T-helper 17 cell (primary cell): ENCODE measurements at places on chromosomes 6 and 20.

DNA sequence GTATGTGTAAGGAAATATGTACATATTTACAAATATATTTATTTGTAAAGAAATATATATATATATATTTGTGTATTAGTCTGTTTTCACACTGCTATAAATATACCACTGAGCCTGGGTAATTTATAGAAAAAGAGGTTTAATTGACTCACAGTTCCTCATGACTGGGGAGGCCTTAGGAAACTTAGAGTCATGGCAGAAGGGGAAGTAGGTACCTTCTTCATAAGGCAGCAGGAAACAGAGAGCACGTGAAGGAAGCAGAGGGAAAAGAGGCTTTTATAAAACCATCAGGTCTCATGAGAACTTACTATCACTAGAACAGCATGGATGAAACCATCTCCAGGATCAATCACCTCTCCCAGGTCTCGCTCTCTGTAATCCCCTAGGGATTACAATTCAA lies 644.5 kb upstream of the HS3ST5 start:
- no peak for DNase-seq

DNA sequence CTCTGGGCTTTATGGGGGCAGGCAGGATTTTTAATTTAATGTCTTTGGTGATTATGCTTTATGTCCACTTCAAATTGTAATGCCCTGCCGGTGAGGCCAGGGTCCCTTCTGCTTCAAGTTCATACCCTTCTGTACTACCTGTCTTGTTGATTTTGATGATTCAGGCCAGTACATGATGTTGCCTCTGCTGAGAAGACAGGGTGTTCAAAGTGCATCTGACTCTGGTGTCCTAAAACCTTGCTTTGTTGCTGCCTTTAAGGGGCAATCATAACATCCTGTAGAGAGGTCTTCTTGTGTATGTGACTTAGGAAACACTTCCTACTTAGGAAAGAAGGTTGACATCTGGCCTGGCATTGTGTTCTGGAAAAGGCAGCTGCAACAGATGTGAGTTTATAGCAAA lies 113.2 kb downstream of the TMEM170B start:
- no peak for DNase-seq

GRCh38 chr6:110201151-110201884 lies 21.1 kb downstream of the CDC40 start:
- no peak for DNase-seq

DNA sequence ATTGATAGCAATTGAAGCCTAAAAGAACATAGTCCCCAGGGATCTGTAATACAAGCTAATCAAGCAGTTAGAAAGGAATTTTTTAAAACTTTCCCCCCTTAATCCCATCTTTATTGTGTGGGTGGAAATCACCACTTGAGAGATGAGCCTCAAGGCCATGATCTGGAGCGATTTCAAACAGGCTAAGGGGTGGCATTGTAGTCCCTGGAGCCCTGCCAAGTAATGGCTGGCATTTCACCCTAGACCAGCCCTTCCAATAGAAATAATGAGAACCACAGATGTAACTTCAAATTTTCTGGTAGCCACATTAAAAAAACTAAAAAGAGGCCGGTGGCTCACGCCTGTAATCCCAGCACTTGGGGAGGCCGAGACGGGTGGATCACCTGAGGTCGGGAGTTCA lies 46.9 kb downstream of the PRDM1 start:
- no peak for DNase-seq

- no peak for DNase-seq
These were observed 31.1 kb downstream of the CD109 start for GRCh38 chr6:73727114-73727513.

DNA sequence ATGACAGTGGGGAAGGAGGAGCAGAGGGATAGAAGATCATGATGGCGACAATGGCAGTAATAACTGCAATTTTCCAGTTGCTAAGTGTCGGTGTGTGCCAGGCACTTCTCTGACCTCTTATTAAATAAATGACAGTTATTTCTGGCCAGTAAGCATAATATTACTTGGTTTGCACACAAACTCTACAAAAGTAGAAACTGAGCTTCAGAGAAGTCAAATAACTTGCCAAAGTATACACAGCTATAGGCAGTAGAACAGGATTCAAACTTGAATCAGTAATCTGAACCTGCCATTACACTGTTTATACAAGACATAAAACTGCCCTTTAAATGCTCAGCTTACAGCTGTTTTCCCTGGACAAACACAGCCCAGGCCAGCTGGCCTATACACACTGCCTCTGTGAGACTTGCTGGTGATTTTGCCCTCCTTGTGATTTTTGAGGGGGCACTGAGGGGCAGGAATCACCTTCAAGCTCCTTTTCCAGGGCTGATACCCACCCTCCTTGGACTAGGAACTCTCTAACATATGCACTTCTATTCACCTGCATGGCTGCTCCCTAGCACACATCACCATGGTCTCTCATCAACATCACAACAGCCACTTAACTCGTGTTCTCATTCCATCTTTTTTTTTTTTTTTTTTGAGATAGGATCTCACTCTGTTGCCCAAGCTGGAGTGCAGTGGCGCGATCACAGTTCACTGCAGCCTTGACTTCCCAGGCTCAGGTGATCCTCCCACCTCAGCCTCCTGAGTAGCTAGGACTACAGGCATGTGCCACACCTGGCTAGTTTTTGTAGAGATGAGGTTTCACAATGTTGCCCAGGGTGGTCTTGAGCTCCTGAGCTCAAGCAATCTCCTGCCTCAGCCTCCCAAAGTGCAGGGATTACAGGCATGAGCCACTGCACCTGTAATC lies 63.6 kb downstream of the SLC23A2 start:
- DNase-seq = no peak

- no peak for DNase-seq
These were observed 357.5 kb downstream of the HDGFL1 start for GRCh38 chr6:22926790-22927354.

GRCh38 chr20:23115822-23116221 lies 29.7 kb upstream of the CD93 start:
- DNase-seq = no peak

GRCh38 chr6:41040101-41040939 lies 1.3 kb upstream of the UNC5CL start:
- no peak for DNase-seq

DNA sequence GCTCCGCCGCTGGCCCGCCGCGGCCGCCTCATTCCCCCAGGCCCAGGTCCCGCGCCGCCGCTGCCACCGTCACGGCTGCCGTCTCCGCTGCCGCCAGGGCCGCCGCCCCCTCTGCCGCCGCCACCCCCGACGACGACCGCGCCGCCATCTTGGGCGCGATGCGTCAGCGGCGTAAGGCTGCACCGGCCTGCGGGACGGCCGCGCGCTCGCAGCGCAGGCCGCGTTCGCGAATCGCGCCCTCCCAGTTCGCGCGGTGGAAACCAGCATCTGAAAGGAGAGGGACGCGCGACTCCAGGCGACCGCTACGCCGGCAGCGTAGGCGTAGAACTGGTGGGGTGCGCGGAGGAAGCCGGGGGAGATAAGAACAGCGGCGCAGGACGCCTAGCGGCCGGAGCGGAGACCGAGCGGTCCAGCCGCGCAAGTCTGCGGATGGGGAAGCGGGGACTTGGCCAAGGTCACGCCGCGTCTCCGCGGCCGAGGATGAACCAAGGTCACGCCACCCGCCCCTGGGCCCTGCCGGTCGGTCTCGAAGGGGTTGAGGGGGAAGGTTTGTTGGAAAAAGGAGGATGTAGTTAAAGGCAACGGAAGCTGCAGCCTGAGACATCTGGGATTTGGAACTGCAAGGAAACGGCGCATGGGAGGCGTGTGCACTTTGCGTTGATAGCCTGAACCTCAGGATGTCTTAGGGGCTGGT lies at the start of gene NUDT3:
Gene NUDT3, minus strand, starts transcription at position 173 of the 694 bp plus-strand sequence. CDS start 307 bp downstream, outside the sequence.
- DNase-seq = peak; percentile 90

DNA sequence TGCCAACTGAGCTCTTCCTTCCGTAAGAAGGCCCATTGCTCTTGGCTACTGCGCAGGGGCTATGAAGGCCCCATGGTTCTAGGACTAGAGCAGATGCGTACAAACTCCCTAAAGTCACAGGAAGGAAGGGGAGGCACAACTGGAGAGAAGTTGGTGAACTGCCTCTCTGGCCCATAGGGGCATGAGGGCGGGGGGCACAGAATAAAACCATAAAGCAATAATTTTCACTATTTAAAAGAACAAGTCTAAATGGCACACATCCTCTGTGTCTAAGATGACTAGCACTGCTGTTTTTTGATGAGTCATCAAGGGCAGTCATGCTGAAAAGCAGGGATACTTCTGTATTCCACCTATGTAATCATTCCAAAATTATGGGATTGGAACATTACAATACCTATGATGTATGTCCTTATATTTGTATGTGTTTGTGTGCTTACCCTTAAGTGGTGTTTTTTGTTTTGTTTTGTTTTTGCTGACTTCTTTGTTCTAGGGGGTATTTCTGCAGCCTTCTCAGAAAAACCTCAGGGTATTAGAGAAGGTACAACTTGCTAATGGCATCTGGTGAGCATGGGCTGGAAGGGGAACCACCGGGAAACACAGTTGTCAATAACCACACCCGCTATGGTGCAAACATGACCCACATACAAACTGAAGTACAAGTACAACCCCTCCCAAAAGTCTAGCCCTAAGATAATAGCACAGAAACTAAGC lies 36.9 kb downstream of the B4GALT5 start:
- peak; percentile 46 for DNase-seq

DNA sequence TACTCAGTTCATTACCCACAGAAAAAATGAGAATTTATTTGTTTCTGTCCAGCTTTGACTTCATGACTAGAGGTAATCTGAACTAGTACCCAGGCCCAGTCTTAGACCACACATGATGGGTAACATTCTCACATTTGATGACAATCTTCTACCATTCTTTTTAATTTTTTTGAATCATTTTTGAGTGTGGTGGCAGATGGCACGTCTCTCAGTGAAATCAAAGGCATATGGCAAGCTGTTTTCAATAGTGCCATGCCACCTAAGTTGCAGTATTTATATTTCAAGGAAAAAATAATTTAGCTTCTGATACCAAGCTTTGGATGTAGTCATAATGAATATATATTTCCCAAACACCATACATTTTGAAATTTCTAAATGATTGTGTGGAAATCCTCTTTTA lies 88.8 kb upstream of the HS3ST5 start:
- no peak for DNase-seq

DNA sequence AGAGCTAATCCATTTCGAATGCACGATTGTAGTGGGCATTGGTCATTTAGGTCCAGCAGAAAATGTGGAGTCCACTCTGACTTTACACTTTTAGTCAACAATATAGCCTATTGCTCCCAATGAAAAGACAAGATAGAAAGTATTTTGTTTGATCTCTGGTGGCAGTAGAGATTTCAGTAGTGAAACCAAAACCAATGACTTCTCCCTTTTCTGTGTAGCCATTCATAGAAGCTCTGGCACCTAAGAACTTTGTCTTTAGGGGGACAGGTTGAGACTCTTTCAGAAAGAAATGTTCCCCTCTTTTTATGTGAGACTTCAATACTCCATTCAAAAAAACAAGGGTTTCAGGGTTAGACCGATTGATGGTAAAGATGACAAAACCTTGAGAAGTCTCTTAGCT lies 510.8 kb upstream of the POU3F2 start:
- DNase-seq = no peak

DNA sequence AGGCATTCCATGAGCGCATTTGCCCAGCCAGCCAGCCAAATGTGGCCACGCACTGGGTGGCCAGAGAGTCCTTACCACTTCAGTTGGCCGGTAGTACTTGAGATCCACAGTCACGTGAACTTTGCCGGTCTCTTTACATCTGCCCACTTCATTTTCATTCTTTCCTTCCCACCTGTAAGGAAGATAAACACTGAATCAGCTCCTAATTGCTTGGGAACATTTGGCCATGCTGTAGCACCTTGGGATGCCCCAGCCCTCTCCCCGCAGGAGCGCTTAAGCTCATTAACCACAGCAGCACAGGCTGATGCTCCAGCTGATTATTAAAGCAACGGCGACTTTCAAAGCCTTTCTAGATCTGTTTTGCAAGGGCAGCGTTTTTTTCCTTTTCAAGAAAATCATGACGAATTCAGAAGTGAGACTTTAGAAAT lies 116.6 kb downstream of the FOXC1 start:
- no peak for DNase-seq

DNA sequence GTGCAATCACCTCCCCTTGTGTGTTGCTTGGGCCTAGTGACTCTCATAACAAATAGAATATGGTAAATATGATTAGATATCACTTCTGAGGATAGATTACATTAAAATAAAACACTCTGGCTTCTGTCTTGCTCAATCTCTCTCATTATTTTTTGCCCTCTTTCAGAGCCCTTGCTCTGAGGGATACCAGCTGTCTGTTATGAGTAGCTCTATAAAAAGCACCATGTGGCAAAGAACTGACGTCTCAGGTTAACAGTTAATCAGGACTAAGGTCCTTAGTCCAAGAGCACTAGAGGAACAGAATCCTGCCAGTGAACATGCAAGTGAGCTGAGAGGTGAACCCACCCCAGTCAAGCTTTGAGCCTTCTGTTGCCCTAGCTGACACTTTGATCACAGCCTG lies 402.2 kb upstream of the HTR1E start:
- no peak for DNase-seq

GRCh38 chr20:17619351-17620093 lies 49.6 kb downstream of the DSTN start:
- peak; percentile 4 for DNase-seq

GRCh38 chr6:149754548-149754947 lies 5.0 kb downstream of the PCMT1 start:
- no peak for DNase-seq

DNA sequence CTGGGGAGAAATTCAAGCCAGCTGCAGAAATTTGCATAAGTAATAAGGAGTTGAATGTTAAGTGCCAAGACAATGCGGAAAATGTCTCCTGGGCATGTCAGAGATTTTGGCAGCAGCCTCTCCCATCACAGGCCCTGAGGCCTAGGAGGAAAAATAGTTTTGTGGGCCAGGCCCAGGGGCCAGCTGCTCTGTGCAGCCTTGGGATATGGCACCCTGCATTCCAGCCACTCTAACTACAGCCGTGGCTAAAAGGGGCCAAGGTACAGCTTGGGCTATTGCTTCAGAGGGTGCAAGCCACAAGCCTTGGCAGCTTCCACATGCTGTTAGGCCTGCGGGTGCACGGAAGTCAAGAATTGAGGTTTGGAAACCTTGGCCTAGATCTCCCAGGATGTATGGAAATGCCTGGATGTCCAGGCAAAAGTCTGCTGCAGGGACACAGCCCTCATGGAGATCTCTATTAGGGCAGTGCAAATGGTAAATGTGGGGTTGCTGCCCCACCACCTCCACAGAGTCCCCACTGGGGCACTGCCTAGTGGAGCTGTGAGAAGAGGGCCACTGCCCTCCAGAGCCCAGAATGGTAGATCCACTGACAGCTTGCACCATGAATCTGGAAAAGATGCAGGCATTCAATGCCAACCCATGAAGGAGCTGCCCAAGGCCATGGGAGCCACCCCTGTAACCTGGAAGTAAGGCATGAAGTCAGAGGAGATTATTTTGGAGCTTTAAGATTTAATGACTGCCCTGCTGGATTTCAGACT lies 126.5 kb downstream of the DTNBP1 start:
- DNase-seq = no peak

- no peak for DNase-seq
These were observed 9.0 kb upstream of the PLCB4 start for GRCh38 chr20:9059931-9060330.

DNA sequence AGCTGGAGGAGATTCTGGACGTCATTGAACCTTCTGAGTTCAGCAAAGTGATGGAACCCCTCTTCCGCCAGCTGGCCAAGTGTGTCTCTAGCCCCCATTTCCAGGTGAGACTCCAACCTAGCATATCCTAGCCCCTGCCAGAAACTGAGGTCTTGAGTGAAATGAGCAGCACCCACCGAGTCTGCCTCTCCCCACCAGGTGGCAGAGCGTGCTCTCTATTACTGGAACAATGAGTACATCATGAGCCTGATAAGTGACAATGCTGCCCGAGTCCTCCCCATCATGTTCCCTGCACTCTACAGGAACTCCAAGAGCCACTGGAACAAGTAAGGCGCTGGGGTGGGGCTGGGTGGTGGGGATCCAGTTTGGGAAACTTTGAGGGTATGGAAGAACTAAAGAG lies 4.6 kb downstream of the MEA1 start:
- peak; percentile 25 for DNase-seq
